Stimulated activated CD8-positive, alpha-beta memory T cell treated with anti-CD3 and anti-CD28 coated beads, Interleukin-15, amount 100 ng/mL, for 24 hours (primary cell): ENCODE measurements at places on chromosomes 4 and X.

- DNase-seq: no peak
These were observed 68.7 kb upstream of the DCLK2 start for GRCh38 chr4:150009533-150009932.

GRCh38 chr4:145589916-145590702, 29.1 kb upstream of the MMAA start:
- no peak for DNase-seq

DNA sequence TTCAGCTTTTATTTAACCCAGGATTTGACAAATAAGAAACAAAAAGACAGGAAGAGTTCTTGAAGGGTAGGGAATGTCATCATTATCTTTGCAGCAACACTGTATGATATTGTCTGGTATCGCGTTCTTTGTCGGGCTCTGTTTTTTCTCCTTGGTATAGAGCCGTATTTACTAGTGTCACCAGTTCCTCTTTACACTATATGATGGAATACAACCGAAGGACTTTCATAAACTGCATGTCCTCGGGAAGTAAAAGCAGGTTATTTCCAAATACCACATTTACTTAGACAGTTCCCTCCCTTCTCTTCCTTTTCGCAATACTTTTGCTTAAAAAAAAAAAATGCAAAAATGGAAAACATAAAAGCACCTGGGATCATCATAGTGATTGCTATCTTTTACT, 96.6 kb upstream of the IL13RA1 start:
- DNase-seq: no peak

DNA sequence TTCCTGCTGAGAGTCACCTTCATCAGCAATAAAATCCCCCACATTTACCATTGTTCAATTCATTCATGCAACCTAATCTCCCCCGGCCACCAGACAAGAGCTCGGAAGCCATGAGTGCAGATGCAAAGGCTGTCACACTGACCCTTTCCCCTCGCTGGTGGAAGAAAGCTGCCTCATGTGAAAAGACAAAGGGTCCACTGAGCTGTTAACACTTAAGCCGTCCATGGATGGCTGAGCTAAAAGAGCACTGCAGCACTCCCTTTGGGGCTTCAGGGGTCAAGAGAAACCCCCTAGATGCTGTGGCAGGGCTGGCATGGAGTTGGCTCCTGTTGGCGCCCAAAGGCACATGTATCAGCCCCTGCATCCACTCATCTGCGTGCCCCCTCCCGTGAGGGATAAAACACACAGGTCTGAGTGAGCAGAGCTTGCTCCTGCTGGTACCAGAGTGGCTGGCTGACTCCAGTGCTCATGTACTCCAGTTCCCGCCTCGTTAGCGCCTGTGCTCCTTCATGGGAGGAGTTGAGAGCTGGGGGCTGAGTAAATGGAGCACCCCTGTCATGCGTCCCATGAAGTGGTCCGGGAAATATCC, 216.5 kb downstream of the PDHA2 start:
- DNase-seq: no peak

DNA sequence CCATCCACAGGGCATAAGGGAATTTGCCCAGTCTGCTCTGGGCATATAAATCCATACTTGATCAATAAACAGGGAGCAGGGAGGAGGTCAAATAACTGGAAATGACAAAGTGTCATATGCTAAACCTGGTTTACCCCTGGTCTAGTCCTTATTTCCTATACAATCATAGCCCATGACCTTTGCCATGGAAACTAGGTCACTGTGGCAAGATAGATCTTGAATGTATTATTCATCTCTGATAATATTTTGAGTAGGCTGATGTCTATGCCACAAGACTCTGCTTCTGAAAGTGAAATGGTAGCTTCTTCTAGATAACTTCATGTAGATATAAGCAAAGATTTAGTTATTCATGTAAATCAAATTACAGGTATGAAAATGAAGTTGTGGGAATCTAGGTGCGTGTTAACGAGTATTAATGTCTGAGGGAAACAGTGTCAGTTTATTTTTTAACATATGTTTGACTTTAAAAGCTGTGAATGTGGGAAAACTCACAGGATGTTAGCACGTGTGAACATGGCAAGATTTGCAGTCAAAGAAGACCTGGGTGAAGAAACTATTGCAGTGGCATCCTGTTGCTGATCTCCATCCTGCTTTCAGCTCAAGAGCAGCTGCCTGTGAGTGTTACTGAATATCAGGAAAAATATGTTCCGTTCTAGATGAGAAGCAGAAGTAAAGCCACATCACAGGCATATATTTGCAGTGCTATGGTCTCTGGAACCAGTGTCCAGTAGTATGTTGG, 81.8 kb upstream of the NDP start:
- no peak for DNase-seq

DNA sequence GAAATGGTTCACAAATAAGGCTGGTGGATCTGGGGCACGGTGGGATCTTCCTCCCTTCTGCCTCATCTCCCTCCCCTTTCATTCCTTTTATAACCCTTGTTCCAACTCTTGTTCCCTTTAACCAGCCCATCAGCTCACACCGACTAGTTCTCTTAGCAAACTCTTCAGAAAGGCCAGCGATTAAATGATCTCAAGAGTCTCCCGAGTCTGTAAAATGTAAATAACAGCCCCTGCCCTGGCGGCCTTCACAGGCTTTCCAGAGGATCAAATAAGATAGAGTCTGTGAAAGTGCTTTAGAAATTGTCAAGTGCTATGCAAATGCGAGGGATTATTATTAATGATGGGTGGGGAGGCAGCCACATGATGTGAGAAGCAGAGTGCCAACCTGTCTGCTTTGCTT, 27.1 kb downstream of the TSC22D3 start:
- DNase-seq: no peak

GRCh38 chrX:140503714-140504351, 1.0 kb downstream of the SOX3 start:
- no peak for DNase-seq
